CD4-positive, alpha-beta T cell treated with Interleukin-4 for 4 hours (primary cell): ENCODE measurements at places on chromosomes 12 and 14.

DNA sequence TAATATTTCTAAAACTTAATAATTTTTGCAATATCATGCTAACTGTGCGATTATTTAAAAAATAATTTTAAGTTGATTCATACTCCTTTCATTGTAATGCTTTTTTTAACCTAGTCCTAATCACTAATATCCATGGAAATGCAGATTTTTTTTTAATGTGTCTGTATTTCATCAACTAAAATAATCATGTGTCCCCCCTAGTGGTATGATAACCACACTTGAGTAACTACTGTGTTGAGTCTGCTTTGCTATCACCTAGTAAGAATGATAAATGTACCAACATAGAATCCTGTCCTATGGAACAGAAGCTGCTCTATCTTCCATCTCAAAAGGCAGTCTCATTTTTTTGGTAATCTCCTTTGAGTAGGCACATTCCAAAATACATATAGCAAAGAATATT lies 19.1 kb upstream of the SYNE2 start:
- no peak for DNase-seq

GRCh38 chr12:52713960-52714886 lies 10.9 kb upstream of the KRT77 start:
- DNase-seq, result no peak

GRCh38 chr12:1740161-1740948 lies 49.5 kb downstream of the ADIPOR2 start:
- peak; percentile 19 for DNase-seq

- DNase-seq, result no peak
Observed at GRCh38 chr12:24488091-24488596, 460.8 kb downstream of the BCAT1 start.

DNA sequence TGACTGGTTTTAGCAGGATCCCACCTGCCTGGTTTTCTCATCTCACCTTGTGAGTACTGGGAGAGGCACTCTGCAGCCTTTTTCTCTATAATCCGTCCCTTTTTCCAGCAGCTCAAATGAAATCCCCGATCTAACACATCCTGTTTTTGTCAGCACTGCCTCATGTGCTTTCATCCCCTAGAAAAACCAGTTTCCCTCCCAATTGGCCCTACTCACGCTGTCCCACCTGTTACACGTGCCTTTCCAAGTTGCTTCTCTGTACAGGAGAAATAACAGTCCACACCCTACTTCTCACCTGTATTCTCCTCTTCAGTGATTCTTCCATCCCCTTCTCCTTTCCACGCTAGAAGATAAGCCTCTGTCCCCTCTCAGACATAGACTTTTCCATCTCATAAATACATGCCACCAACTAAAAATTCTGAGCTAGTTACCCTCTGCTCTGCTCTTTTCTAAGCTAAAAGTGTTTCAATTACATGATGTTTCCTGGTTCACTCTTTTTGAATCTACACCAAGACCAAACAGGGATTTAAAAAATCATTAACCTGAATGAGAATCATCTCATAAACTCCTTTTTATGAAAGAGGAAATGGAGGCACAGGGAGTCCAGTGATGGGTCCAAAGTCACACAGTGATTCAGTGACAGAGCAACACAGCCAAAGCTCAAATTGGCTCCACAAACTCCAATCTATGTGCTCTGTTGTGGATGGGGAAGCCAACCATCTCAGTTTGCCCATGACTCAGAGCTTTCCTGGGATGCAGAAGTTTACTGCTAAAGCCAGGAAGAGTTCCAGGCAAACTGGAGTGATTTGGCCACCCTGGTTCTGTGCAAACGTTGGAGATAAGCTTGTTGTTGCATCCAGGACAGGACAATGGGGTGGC lies 240.0 kb upstream of the TMEM132C start:
- DNase-seq, result no peak

- peak; percentile 25 for DNase-seq
Observed at GRCh38 chr12:122422730-122423257, 325 bp upstream of the CLIP1 start.

GRCh38 chr12:103441437-103442181 lies 54.2 kb downstream of the C12orf42 start:
- peak; percentile 49 for DNase-seq
